Suppressor macrophage treated with lipopolysaccharide for 4 hours (primary cell): ENCODE measurements at places on chromosomes 12 and 14.

- DNase-seq = no peak
Observed at GRCh38 chr12:21599143-21599999, 5.3 kb downstream of the GYS2 start.

GRCh38 chr12:66319266-66319954, 17.1 kb downstream of the HELB start:
- peak; percentile 14 for DNase-seq

GRCh38 chr12:25301798-25302197, 51.1 kb upstream of the KRAS start:
- DNase-seq = no peak

- DNase-seq = no peak
Observed at GRCh38 chr12:22588817-22589216, 36.2 kb upstream of the ETNK1 start.

DNA sequence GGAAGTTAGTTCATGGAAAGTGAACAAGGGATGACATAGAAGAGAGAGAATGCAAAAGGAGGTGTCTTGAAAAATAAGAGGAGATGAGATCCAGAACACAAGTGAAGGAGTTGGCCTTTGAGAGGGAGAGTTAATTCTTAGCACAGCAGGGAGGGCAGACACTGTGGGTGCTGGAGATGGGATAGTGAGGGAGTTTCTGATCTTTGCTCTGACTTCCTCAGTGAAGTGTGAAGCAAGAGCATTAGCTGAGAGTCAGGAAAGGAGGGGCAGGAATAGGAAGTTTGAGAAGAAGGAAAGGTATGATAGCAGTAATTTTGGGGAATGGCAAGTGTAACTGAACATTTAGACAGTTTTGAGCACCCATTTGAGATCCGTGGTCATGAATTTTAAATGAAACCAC, 75.8 kb upstream of the COCH start:
- peak; percentile 8 for DNase-seq

- DNase-seq = no peak
Observed at GRCh38 chr14:76261371-76261811, 109.7 kb downstream of the GPATCH2L start.

DNA sequence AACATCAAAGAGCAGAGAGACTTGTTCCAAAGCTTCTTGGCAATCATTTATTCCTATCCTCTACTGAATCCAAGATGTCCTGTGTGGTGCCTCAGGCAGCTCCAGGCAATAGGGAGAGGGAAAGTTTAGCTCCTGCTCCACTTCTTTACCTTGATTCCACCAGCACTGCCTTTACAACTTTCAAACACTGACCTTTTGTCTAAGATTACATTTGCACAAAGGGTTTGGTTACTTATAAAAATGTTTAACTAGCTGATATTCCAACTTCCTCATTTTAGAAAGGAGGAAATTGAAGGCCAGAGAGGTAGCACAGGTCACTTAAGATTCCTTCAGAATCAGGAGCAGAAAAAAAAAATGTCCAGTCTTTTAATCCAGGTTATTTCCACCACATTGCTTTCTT, 192.7 kb downstream of the BTG1 start:
- DNase-seq = no peak

GRCh38 chr12:86729739-86730138, 473.5 kb upstream of the MGAT4C start:
- no peak for DNase-seq

GRCh38 chr14:58699681-58700205, 62.0 kb downstream of the DACT1 start:
- DNase-seq = no peak

DNA sequence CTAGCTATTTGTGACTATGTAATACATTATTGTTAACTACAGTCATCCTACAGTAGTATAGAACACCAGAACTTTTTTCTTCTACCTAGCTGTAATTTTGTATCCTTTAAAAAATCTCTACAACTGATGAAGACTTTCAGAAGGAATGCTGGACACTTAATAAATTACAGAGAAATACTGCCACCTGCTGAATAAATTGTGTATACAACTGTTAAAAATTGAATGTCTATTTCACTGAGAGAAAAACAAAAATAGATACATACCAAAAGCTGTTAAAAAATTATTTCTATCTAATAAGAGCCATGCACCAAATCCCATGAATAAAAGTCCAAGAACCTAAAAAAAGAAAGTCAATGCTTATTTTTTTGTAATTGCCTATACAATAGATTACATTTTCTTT, 6.6 kb downstream of the TSPAN19 start:
- peak; percentile 49 for DNase-seq

DNA sequence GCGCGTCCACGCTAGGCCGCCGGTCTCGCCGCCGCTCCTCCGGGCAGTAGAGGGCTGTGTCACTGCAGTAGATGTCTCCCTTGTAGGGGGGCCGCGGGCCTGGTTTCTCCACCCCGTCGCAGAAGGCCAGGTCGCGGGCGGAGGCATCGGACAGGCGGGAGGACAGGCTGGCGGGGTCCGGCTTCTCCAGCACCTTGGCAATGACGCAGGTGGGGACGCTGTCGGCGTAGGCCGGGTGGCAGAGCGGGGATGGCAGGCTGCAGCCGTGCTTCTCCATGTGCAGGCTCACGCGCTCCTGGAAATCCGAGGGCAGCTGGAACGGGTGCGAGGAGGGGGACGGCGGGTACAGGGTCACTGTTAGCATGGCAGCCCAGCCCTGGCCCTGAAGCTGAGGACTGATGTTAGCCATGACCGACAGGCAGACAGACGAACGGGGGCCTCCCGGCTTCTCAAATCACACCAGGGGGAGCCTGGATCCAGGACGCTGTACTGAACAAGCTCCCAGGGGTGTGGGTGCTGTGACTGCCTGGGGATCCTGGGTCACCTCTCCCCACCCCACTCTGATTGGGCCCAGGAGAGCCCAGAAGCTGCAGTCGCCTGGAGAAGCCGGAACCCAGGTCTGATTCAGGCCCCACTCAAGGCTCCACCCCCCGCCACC, 48.1 kb downstream of the BEGAIN start:
- no peak for DNase-seq

- no peak for DNase-seq
Observed at GRCh38 chr14:80136358-80136757, 74.9 kb downstream of the DIO2 start.

- DNase-seq = no peak
Observed at GRCh38 chr12:132471858-132472255, 18.1 kb upstream of the FBRSL1 start.

GRCh38 chr14:66216763-66217162, 269.4 kb upstream of the CCDC196 start:
- DNase-seq = no peak

- no peak for DNase-seq
Observed at GRCh38 chr12:57428965-57429364, 1.9 kb downstream of the R3HDM2 start.

DNA sequence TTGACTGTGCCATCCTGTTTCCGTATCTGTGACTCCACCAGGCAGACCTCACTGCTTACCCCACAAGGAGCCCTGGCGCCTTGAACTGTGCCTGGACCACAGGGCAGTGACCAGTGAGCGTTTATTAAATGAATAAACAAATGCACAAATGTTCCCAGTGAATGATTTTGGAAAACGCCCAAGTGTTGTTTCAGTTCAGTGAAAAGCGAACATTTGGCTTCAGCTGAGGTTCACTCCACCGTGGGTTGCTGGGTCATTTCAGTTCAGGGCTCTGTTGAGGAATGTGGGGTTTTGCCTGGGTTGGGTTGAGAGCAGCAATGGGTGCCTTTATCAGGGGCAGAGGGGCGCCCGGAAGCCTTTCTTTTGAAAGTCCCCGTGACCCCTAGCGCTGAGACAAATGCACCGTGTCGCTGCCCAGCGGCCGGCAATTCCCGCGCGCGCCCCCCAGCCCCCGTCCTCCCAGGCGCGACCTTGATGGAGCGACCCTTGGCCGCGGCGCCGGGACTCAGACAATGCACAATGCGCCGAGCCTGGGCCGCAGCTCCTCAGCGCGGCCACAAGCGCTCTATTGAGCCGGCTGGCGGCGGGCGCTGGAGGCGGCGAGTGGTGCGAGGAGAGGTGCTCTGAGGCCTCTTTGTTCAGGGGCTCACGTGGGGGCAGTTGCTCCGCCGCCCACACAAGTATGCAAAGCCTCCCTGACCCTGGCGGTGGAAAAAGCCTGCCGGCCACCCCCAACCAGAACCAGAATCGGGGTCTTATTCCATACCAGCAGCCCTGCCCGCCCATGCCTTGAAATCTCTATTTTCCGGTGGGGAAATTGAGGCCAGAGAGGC, 40.5 kb upstream of the CLMN start:
- DNase-seq = no peak

- DNase-seq = peak; percentile 21
Observed at GRCh38 chr12:95653771-95654546, 102.7 kb upstream of the USP44 start.

DNA sequence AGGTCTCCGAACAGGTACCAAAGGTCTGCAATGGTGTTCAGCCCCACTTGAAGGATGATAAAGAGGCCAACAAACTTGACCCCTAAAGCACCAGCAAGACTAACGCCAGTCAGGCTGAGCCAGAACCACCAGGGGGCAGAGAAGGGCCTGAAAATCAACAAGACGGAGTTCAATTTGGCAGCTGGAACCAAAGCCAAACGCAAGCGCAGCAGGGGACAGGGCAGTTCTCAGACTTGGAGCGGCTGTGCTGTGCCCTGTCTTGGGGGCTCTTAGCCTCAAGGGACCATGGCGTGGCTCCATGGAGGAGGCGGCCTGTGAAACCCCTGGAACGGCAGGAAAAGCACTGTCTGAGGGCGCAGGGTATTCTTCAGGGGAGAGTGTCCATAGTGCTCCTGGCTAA, 19.6 kb downstream of the POMT2 start:
- peak; percentile 82 for DNase-seq

GRCh38 chr14:79483477-79484388, 727.6 kb downstream of the DIO2 start:
- no peak for DNase-seq

DNA sequence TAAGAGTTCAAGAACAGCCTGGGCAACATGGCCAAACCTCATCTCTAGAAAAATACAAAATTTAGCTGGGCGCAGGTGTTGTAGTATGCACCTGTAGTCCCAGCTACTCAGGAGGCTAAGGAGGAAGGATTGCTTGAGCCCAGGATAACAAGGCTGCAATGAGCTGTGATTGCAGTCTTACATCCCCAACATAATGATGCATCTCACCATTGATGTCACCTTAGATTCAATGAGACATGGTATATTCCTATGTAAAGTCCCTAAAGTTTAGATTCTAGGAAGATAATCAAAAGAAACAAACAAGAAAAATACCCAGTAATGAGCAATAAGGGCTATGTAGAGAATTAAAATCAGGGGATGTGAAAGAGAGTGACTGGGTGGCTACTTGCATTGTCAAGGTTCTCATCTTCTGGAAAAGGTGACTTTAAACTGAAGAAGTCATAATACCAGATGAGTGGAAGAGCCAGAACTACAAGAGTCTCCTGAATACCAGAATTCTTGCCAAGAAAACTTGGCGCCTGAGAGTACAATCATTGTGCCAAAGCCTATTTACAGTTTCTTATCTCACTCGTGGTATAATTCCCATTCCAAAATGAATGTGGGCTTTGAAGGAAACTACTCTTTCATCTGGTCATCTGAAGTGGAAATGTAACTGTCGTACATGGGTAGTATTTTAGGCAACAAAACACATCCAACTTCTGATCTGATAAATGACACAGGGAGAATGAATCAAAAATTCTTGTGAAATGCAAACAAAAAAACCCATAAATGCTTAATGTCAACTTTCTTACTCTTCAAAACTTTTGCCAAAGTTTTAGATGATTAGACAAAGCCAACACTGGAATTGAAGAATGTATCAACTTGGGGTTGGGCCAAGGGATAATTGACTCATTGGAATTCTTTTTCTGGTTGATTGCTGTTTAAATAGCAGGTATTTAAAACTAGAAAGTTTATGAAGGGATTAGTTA, 81.1 kb upstream of the ST8SIA1 start:
- DNase-seq = no peak

DNA sequence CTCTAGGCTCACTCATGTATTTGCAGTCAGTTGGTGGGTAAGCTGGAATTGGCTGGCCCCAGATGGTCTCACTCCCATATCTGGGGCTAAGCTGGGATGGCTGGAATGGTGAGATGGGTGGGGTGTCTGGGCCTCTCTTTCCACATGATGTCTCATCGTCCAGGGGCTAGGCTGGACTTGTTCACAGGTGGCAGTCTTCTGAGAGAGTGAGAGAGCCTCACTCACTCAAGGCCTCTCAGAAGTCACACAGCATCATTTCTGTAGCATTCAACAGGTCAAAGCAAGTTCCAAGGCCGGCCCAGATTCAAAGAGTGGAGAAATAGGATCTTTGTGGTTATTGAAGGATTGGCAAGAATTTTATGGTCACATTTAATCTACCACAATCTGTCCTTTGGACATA, 102.7 kb downstream of the UNC79 start:
- no peak for DNase-seq

DNA sequence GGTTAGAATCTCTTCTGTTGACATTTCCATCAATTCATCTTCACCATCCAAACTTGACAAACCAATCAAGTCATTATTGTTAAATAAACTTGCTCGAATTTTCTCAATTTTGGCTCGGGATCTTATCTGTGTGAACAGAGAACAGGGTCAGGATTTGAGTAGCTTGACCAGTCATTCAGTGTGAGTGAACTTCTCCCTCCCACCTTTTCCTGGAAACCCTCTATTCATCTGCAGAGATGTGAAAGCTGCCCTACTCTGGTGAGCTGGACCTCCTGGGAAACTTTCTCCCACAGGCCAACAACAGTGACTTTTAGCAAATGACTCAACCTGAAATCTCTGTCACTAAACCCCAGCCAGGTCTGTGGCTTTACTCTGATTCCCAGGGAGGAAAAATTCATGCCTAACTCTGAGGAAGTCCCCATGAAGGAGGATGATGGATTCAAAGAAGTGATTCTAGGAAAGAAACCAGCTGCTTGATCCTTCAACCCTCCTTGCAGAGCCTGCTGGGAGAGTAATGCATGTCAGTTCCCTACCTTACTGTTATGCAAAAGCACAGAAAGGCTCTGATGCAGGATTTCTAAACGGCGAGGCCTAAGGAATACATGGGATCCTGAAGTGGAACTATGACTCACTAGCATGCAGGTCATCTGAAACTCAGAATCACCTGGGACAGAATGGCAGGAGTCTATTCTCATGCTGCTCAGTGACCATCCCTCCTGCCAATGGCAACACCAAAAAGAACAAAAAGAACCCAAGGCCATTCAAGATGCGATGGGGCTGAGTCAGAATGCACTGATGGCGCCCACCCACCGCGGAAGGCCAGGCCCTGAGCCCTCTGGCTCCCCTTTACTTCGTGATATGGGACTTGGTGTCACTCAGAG, 58.0 kb downstream of the TRAFD1 start:
- DNase-seq = peak; percentile 19

DNA sequence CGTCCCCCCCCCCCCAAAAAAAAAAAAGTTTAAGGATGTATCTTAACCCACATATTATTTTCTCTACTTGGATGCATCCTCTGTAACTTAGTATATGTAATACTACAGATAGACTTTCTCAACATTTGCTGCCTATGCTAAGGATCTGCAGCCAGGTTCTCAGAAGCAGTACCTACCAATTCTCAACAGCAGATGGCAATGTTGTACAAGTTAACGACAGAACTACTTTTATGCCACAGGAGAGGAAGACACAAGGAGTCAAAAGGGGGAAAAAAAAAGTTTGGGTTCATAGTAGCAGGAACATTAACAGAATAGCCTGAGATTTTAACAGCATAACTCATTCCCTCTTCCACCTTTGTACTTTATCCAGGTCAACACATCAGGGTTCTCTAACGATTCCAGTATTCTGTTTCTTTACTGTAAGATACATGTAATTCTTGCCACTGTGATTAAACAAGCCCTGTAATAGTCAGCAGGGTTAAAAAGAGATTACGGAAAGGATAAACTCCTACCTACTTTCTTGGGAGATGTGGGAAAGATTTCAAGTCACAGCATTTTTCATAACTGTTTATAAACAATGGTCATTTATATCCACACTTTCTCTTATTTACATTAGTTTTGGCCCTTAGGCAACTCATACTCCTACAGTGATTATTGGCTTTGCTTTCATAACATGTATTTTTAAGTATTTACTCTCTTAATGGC, 5.7 kb upstream of the NEK9 start:
- peak; percentile 87 for DNase-seq
